ENCODE measurements at places on chromosomes 1 and 21.
A peak's percentile ranks its signal among the peaks of the same experiment; 100 is the strongest.

- peak; percentile 55 for DNase-seq
These were observed 44.1 kb downstream of the GPR3 start for GRCh38 chr1:27436204-27437159.

DNA sequence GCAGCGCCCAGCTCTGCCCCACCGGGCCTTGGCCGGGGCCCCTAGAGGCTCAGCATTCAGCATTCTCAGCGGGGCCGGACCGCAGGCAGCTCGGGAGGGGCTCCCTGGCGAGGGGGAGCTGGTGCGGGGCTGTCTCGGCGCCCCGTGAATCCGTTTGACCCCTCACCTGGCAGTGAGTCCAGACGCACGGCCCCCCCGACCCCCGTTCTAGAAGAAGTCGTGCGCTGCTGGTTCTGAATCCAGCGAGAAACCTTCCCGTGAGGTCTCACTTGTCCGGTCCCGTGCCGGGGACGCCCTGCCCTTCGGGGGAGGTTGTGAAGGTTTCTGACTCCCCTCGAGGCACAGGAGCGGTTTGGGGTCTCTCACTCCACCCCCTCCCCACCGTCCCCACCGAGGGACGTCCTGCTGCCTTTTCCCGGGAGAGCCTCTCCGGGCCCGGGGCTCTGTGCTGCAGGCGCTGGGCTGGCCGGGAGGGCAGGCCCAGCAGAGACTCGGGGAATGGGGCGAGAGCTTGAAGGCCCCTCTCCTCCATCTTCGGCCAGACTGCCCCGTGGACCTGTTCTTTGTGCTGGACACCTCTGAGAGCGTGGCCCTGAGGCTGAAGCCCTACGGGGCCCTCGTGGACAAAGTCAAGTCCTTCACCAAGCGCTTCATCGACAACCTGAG is 655 bp downstream of the COL6A1 start:
- no peak for DNase-seq

DNA sequence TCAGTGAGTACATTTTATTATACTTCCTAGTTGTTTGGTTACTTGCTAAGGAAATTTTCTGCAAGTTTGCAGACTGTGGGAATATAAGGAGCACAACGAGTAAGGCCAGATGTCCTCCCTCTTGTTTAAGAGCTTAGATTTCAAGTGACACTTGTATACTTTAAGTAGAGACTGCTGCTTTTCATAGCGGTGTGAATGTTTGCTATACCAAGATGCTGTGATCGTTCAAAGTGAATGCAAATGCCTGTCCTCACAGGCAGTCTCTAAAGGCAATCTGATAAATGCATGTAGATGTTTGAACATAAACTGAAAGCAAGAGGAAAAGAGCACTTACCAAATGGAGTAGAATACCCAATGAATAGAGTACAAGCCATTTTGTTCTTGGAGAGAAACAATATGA is 226.4 kb downstream of the NRIP1 start:
- DNase-seq: no peak

DNA sequence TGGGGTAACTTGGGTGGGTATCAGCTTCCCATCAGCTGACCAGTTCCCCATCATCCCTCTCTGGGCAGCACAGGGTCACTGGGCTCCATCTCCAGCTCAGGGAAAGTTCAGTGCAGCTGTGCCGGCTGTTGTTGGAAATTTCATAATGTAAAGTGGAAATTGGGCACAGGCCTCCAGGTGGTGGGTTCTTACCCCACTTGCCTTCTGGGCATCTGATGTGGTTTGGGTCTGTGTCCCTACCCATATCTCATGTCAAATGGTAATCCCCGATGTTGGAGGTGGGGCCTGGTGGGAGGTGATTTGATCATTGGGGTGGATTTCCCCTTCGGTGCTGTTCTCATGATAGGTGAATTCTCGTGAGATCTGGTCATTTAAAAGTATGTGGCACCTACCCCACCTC is 59.7 kb upstream of the PSEN2 start:
- DNase-seq: no peak

DNA sequence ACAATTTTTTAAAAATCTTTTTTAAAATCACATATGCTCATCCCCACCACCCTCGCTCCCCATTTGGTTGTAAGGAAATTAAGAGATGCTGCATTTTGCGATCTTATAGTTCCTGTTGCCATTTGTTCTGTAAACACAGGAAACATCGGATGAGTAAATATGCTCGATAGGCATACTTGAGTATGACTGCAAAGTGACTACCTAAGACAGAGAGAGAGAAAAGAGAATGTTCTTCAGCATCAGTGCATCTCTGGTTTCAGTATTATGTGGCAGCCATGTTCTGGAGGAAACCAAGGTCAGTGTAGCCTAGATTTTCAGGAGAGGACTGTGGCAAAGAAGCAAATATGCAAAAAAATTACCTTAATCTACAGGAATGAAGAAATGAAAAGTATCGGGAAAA is 265.5 kb upstream of the FMN2 start:
- no peak for DNase-seq

DNA sequence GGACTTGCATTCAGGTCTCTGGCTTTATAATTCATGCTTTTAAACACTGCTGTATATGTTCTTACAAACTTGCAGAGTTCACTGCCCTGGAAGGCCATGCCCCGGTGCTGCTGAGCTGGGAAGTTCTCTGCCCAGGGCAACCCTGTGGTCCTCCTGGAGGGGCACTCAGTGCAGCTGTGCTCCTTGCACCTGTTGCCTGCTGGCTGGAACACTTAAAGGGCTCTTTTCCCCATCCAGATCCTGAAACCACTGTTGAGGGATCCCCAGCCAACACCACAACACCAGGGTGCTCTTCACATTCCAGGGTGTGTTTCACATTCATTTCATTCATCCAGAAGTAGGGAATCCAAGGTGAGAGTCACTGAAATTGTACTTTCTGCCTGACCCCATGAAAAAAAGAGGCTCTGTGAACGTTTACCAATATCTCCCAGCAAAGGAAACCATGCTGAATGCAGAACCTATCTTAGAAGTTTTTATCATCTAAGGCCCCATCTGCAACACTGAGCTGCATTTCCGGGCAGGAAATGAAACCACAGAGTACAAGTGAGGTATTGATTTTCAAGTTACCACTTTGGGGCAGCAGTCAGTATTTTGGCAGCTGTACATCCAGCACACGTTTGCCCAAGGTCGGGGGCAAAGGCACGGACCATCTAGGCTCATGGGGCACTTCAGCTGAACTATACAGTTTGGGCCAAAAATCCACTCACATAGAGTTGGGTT is 16.4 kb upstream of the KIAA0040 start:
- peak; percentile 73 for DNase-seq

Data from CD4-positive, alpha-beta T cell treated with Interleukin-2 at 100 ng/mL for 4 hours (primary cell).